ENCODE measurements at places on chromosomes 3 and 15.

DNA sequence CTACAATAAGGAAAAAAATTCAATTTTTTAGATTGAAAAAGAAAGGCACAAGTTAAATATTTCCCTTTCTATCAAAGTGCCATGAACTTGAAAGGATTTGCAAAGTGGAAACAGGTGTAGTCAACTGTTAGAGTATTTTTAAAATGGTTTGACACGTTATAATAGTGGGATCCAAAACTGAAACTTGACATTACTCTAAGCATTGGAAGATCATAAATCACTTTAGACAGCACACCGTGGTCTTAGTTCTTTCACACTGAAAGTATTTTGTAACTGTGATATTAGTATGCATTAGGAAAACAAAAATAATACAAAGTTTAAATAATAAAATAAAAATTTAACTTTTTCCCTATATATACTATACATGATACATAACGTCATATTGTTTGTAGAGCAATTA lies 933.1 kb downstream of the EPHA3 start:
- no peaks in the 10 kb centered on the region for H3K27me3 ChIP-seq
- no peaks in the 10 kb centered on the region for H3K36me3 ChIP-seq
- DNase-seq: no peak
- H3K4me1 ChIP-seq: no peaks in the 10 kb centered on the region

DNA sequence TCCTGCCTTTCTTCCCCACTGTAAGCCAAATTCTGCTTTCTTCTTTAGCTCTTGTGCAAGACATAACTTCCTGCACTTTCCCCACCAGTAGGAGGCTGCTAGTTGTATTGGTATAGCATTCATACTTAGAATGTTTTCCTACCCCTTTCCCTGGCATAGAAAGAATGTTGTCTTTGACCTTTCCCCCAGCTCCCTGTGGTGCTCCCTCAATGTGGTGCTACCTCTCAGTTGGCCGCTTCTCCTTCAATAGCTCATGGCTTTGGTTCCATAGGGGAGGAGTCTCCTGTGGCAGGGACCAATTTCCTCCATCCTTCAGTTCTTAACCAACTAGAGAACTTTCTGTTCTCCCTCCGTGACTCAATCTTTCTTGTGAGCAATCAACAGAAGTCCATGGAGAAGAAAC lies 67.5 kb upstream of the AKAP13 start:
- no peaks in the 10 kb centered on the region for H3K27me3 ChIP-seq
- H3K4me3 ChIP-seq: peak overlapping the region; percentile 34
- peaks cover 67% of the 10 kb centered on the region for H3K4me1 ChIP-seq
- peak overlapping the region; percentile 65 for H3K27ac ChIP-seq

GRCh38 chr3:43338295-43338694 lies 52.0 kb downstream of the SNRK start:
- H3K4me3 ChIP-seq: no peak overlapping the region
- peaks cover 81% of the 10 kb centered on the region for H3K36me3 ChIP-seq
- H3K27ac ChIP-seq: no peak overlapping the region
- H3K4me1 ChIP-seq: peaks cover 26% of the 10 kb centered on the region
- no peaks in the 10 kb centered on the region for H3K27me3 ChIP-seq

- no peaks in the 10 kb centered on the region for H3K36me3 ChIP-seq
- H3K27ac ChIP-seq: no peak overlapping the region
- DNase-seq: no peak
- H3K4me3 ChIP-seq: no peak overlapping the region
- no peaks in the 10 kb centered on the region for H3K4me1 ChIP-seq
Observed at GRCh38 chr3:19595884-19596283, 338.1 kb downstream of the EFHB start.

DNA sequence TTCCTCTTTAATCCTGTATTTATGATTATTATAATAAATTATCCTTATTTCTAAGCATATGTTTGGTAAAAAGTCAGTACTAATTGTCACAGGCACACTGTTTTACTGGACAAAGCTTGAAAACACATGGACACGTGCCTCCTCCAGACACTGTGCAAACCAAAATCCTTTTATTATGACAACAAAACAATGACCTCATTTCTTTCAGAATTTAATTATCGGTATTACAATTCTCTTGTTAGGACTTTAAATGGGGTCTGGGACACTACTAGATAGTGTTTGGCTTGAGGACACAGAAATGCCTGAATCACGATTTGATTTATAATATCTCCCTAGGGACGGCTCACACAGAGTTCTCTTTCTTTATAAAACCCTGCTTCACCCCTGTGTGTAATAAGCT lies 107.3 kb upstream of the IGSF10 start:
- DNase-seq: no peak
- H3K27me3 ChIP-seq: no peaks in the 10 kb centered on the region
- H3K4me1 ChIP-seq: no peaks in the 10 kb centered on the region
- no peak overlapping the region for H3K4me3 ChIP-seq

- DNase-seq: no peak
- H3K36me3 ChIP-seq: no peaks in the 10 kb centered on the region
- H3K27me3 ChIP-seq: no peaks in the 10 kb centered on the region
Observed at GRCh38 chr3:75906555-75907112, 121.3 kb upstream of the ZNF717 start.

GRCh38 chr3:175212896-175213295 lies 353.8 kb downstream of the NAALADL2 start:
- H3K27me3 ChIP-seq: no peaks in the 10 kb centered on the region
- no peak for DNase-seq
- no peaks in the 10 kb centered on the region for H3K4me1 ChIP-seq
- no peak overlapping the region for H3K4me3 ChIP-seq

DNA sequence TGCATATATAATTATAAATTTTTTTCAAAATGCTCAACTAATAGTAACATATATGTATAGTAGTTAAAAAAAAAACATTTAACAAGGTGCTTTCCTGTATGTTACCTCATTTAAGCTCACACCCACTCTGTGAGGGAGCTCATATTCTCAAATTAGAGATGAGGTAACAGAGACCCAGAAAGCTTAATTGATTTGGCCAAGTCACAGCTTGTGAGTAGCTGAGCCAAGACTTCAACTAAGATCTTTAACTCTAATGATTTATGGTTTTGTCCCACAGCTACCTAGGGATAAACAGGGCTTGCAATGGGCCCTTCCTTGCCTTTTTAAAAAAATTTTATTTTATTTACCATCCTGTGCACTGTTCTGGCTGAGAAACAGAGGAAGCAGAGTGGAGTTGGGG lies 230.0 kb upstream of the GOLIM4 start:
- no peak overlapping the region for H3K4me3 ChIP-seq
- DNase-seq: no peak

All from activated CD8-positive, alpha-beta memory T cell treated with anti-CD3 and anti-CD28 coated beads, Interleukin-2, amount 10 ng/mL, durations not matched to agents 7 days and 5 days (primary cell).